Activated T-cell treated with anti-CD3 and anti-CD28 coated beads, Interleukin-2, amount 50 U/mL, for 72 hours (primary cell): ENCODE measurements at places on chromosomes 6 and 20. TPM values are rescaled to one million over a fixed set of nuclear protein-coding genes. Genes with fewer than 3 reads are reported as not detected.

- no peak for DNase-seq
Observed at GRCh38 chr6:31393932-31394331, 9.5 kb upstream of the MICA start.

DNA sequence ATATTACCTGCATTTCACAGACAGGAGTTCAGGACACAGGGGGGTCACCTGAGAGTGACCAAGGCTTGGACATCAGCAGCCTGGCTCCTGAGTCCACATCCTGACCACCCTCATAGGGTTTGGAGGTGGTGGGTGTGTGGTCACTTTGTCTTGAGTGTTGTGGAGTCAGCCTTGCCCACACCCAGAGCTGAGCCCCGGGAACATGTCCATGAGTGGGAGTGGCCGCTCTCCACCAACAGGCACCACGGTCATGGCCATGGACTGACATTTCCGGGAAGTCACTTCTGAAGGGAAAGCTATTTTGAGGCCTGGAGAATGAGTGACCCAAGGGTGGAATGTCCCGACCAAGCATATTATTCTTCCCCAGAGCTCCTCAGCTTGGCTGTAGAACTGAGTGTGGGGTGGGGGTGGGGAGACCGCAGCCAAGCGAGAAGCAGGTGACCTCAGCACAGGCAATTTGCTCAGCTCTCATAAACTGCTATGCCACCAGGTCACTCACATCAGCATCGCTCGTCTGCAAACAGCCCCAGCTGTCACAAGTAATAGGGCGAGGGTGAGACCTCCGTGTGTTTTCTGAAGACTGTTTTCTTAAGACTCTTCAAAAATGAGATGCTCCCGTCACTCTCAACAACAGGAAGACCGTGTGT is 348.6 kb upstream of the CDH4 start:
- DNase-seq = no peak

DNA sequence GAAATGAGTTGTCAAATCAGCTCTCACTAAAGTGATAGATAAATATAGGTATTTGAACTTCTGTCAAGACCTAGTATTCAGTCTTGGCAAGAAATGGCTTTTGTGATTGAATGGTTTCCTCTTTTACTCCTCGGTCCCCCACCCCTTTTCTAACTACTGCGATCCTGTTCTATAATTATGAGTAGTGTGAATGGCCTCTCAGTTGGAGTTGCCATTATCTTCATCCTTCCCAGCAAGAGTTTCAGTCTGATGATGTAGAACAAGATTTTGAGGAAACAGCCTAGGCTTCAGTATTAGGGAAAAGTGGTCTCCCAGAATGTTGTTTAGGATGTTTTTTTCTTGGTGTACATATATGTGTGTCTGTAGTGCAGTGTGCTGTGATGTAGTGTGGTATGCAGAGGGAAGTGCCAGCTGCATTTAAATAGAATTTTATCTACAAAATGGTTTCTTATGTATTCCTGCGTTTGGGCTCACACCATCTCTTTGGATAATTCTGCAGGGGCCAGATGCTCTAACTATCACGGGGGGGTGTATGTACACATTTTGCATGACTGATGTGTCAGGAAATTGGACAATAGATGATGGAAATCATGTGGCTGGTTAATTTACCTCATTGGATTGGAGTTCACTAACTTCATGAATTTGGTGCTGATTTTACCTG is 180.1 kb upstream of the MMS22L start:
- no peak for DNase-seq

DNA sequence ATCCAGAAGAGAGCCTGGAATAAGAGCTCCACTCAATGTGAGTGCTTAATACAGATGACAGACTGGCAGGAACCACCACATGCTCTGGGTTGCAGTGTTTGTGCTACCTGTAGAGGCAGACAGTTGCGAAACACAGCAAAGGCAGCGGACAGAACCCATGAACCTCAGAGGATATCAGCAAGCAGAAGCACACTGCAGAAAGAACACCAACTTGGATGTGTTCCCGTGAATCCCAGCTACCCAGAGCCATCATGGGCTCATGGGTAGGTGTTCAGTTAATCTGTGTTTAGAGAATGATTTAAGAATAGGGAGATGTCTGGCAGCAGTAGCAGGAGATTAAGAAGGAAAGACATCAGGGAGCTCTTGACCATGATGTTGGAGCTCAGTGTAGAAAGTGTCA is 133.3 kb upstream of the FOXQ1 start:
- no peak for DNase-seq

DNA sequence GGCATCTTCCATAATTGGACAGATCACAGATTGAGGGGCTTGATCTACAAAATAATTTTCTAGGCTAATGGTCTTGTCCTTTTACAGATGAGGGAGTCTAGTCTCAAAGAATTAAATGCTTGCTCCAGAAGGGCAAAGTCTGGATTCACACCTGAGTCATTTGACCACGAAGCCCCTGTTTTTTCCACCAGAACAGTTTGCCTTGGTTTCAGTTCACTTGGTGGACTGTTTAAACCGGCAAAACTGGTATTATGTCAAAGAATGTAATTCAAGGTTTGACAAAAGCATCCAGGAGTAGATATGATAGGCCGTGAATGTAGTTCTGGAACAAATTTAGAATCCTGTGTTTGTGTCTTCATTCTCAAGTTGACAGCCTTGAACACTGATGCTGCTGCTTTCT is 3.3 kb downstream of the MYO6 start:
- no peak for DNase-seq

DNA sequence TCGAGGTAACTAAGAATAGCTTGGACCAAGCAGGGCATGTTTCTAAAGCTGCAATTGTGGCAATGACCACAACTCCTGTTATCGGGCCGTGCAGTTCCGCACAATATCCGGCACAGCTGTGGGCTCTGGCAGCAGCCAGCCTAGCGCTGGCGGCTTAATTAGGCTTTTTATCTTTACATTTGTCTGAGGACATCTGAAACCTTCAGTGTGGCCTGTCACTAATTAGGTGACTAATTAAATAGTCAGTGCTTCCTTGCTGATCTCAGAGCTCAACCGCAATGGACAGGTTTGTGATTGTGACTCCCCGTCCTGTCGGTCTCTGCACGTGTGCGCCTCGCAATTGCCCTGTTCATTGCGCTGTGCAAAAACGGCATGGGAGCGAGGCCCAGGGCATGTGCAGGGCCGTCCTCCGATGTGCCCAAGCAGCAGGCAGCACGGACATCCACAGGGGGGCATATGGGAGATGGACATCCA is 134.8 kb upstream of the INSM1 start:
- no peak for DNase-seq

GRCh38 chr6:123658848-123659247 is 22.1 kb upstream of the TRDN start:
- DNase-seq = no peak

The SLC13A3 gene
- 0.21 TPM for total RNA-seq

The GMPR gene
- not detected for total RNA-seq

The JPH2 gene
- total RNA-seq = 0.46 TPM

The SAMD5 gene
- not detected for total RNA-seq

The FOXP4 gene
- 25.9 TPM for total RNA-seq

The EDN1 gene
- total RNA-seq = 0.28 TPM

The ULBP2 gene
- 1.00 TPM for total RNA-seq

The PRPH2 gene
- total RNA-seq = not detected
